ENCODE measurements at places on chromosomes 11 and 22.

GRCh38 chr11:47175746-47176327, 842 bp downstream of the ARFGAP2 start:
- DNase-seq, result no peak

GRCh38 chr11:15968461-15969130, 387.8 kb downstream of the SOX6 start:
- no peak for DNase-seq

GRCh38 chr11:128519338-128519737, 68.0 kb downstream of the ETS1 start:
- no peak for DNase-seq

DNA sequence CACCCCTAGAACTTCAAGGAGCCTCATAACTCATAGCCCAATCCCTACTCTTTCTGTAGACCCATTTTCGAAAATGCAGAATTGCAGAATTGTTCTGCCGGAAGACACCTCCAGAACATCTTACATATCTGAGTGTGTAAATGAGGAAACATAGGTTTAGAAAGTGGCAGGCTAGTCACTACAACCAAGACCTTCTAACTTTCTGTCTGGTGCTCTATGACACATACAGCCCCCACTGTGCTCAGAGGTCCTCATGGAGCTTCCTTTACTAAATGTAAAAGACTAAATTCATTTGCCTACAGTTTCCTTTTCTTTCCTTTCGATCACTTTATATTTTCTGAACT, 132.1 kb upstream of the DDI1 start:
- no peak for DNase-seq

GRCh38 chr11:36376888-36377758, 81.0 kb downstream of the PRR5L start:
- no peak for DNase-seq

- no peak for DNase-seq
Measured at GRCh38 chr11:63698976-63699733, 17.9 kb downstream of the RTN3 start.

DNA sequence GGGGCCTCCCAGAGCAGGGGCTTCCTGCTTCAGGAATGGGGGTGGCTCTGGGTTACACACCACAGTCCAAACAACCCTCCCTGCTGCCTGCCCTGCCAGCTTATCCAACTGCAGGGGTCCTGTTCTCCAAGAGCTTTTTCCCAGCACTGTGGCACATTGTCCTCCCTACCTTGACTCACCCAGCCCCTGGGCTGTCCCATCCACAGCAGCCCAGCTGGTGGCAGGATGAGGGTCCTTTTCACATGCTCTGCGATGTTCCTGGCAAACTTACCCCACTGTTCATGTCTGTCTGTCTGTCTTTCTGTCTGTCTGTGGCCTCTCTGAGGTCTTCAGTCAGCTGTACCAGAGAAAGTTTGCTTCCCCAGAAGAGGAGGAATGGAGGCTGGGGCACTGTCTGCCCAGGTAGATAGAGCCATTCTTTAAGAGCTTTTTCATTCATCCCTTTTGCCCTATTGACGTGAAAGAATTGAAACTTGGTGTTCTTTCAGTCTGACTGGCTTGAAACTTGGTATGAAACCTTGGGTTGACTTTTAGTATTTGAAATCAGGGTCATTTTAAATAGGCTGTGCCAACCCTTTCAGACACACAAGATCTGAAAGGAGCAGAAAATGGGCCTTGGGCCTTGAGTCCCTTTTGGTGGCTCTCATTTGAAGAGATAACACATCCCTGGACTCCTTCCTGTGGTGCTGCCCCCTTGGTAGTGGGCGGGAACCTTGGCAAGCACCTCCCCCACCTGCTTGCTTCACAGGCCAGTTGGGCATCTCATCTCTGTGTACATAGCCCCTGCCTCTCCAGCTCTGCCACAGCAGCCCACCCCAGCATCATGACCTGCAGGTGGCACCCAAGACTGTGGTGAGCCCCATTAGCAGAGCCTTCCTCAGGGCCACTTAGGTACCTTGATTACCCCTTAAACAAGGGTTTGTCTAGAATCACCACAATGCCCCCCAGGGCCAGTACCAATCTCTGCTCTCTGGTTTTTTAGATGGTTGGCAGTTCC, 74.6 kb upstream of the SUSD2 start:
- peak; percentile 22 for DNase-seq

Measured in activated CD4-positive, alpha-beta T cell treated with anti-CD3 and anti-CD28 coated beads for 1 hour (primary cell).